ENCODE measurements at places on chromosomes 4 and X.

GRCh38 chr4:153266988-153267387 lies 62.7 kb downstream of the TRIM2 start:
- no peak for DNase-seq

DNA sequence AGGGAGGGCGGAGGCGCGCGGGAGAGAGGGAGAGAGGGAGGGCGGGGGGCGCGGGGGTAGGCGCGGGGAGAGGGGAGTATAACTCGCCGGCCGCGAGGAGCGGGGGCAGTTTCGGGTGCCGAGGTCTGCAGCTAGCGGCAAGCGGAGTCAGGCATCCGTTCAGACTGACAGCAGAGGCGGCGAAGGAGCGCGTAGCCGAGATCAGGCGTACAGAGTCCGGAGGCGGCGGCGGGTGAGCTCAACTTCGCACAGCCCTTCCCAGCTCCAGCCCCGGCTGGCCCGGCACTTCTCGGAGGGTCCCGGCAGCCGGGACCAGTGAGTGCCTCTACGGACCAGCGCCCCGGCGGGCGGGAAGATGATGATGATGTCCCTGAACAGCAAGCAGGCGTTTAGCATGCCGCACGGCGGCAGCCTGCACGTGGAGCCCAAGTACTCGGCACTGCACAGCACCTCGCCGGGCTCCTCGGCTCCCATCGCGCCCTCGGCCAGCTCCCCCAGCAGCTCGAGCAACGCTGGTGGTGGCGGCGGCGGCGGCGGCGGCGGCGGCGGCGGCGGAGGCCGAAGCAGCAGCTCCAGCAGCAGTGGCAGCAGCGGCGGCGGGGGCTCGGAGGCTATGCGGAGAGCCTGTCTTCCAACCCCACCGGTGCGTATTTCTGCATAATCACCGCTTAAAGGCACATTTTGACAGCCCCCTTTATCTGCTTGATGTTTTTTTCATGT lies at the start of gene POU4F2:
Gene POU4F2 (plus strand): TSS at position 108 of the 720 bp plus-strand sequence. CDS start 248 bp downstream, at position 356.
- no peak for DNase-seq

GRCh38 chr4:111454961-111455360 lies 690.3 kb upstream of the FAM241A start:
- no peak for DNase-seq

DNA sequence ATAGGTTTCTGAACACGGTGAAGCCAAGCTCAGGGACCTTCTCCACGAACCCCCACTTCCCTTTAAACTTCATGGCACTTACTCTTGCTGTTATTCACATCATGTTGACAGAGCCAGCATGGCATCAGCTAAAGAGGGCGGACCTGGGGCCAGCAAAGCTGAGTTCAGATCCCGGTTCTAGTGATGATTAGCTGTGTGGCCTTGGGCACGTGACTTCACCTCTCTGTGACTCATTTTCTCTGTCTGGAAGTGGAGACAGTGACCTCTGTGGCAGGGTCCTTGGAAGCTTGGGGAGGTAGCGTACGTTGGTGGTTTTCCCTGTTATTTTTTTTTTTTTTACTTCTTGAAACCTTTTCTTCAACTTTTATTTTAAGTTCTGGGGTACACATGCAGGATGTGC lies 13.4 kb downstream of the EVC start:
- no peak for DNase-seq

DNA sequence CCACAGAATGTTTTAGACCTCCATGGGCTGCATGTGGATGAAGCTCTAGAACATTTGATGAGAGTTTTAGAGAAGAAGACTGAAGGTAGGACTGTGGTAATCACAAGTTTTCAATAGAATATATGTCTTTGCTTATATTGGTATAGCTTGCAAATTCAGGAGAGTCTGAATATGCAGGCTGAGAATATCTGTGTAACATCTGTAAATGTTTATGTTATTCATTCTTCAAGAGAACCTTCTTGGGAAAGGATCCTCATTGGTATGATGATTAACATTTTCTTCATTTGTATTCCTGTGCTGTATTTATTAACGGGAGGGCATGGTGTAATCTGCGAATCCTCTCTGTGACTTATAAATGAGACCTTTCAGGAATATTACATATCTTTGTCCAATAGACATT lies 52.1 kb upstream of the RHOH start:
- DNase-seq: no peak

GRCh38 chrX:12563121-12563520 lies 228.1 kb upstream of the PRPS2 start:
- DNase-seq: no peak

GRCh38 chrX:103513476-103514108 lies 5.7 kb downstream of the RAB40A start:
- no peak for DNase-seq

DNA sequence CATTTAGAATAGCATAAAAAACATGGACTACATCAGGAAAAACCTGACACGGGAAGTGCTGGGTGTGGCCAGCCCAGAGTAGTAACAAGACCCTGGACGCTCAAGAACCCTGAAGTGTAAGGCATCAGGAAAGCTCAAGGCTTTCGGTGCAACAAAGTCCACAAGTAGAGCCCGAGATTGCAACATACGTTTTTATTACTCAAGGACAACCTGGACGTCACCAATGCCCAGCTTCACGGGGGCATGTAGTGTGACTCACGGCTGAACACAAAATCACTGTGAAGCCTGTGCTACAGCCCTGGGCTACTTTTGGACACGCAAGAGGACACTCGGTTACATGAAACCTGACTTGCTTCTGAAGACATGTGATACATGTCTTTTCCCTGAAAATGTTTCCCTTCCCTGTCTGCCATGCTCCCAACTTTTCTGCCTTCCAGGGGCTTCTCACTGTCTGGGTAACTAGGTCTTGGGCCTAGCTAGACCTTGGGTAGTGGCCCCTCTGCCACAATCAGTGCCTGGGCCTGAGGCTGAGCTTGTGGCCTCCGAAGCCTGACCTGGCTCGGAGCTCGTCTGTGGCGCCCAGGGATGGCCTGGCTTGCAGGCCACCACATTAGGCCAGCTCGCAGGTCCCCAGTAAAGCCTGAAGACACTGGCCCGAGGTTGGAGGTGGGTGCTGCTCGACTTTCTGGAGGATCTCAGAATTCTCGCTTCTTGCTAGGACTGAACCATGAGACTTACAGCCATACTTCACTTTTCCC lies 9.2 kb downstream of the IRAK1 start:
- DNase-seq: no peak

DNA sequence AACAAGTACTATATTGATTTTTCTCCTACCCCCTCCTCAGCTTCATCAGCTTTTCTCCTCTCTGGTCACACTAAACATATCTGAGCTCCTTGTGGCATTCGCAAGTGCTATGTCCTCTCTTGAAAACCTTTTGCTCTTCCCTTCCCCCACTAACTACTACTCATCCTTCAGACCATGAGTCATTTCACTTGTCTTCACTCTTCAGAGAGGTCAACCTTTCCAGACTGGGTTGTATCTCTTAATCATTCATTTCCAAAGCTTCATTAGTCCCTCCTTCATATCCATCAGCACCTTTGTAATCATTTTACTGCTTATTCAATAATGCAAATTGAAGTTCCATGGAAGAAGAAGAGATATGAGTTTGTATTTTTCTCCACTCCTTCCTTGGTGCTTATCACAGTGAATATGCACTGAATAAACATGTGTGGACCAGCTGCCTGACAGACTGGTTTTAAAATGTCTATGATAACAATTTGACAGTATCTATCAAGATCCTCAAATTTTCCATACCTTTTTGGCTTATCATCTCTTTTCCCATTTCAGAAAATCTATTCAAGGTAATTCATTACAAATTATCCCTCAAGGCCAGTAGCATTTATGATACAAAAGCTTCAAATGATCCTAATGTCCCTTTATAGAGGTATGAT lies 28.4 kb downstream of the DDX60L start:
- DNase-seq: no peak
